ENCODE measurements at places on chromosomes 7 and 10. TPM values are rescaled to one million over a fixed set of nuclear protein-coding genes. Genes with fewer than 3 reads are reported as not detected.

DNA sequence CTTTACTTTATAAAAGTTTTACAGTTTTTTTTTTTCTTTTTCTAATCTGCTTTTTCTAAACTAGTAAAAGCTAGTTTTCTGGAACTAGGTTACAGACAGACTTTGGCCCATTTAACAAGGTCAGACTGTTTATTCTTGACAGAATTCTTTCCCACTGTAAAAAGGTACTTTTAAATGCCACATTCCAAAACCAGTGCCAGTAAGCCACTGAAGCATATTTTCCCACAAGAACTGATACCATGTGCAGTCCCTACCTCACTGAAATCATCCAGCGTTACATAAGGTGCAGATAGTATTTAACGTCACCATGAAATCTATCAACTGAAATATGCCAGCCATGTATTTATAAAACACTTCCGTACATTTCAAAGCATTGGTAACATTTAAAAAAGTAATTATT lies 121.6 kb downstream of the CDK6 start:
- no peak overlapping the region for H3K4me3 ChIP-seq
- H3K4me1 ChIP-seq, result no peaks in the 10 kb centered on the region
- H3K36me3 ChIP-seq, result no peaks in the 10 kb centered on the region
- peak overlapping the region; percentile 76 for H3K27ac ChIP-seq

- no peak overlapping the region for H3K4me3 ChIP-seq
- no peaks in the 10 kb centered on the region for H3K36me3 ChIP-seq
- no peaks in the 10 kb centered on the region for H3K27me3 ChIP-seq
- DNase-seq, result no peak
Measured at GRCh38 chr10:132580617-132581016, 43.0 kb downstream of the INPP5A start.

DNA sequence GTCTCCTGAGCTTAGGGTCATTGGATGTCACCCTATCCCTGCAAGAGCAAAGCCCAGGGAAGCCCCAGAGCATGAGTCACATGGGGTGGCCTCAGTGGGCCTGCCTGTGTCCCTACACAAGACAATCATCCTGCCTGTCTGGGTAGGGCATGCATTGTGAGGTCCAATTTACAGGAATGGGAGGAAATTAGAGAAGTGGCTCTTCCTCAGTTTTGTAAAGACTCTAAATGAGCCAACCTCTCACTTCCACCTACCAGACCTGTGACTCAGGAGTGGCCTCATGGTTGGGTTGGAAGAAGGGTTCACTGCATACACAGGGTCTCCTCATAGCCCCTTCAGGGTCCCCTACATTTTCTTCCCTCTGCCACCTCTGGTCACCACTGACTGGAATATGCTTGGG lies 43.6 kb upstream of the SMNDC1 start:
- no peaks in the 10 kb centered on the region for H3K36me3 ChIP-seq
- no peak overlapping the region for H3K4me3 ChIP-seq
- H3K4me1 ChIP-seq, result peaks cover 5% of the 10 kb centered on the region
- H3K27ac ChIP-seq, result no peak overlapping the region
- no peak for DNase-seq

- no peaks in the 10 kb centered on the region for H3K27me3 ChIP-seq
- no peak for DNase-seq
- H3K27ac ChIP-seq, result no peak overlapping the region
- no peaks in the 10 kb centered on the region for H3K36me3 ChIP-seq
- H3K4me1 ChIP-seq, result no peaks in the 10 kb centered on the region
Measured at GRCh38 chr7:35571611-35572240, 123.2 kb downstream of the HERPUD2 start.

DNA sequence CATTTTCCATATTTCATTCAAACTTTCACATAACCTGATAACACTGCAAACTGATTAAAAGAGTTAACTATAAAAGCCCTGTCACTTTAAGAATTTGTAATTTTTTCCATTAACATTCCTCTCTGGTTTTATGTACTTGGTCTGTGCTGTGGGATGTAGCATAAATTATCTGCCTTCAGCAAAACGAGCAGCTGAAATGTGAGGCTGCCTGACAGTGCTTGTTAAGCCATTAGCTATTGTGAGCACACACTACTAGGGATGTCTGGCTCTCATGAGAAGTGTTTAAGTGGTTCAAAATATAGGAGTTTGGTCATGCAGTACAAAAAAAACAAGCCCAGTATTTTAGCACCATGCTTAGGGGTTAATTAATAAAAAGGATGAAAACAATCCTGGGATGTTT lies 63.0 kb downstream of the HOXA1 start:
- no peak overlapping the region for H3K27ac ChIP-seq
- no peak overlapping the region for H3K4me3 ChIP-seq
- H3K36me3 ChIP-seq, result no peaks in the 10 kb centered on the region
- H3K27me3 ChIP-seq, result peaks cover 8% of the 10 kb centered on the region
- peaks cover 16% of the 10 kb centered on the region for H3K4me1 ChIP-seq

- no peaks in the 10 kb centered on the region for H3K27me3 ChIP-seq
- H3K27ac ChIP-seq, result no peak overlapping the region
- H3K36me3 ChIP-seq, result peaks cover 41% of the 10 kb centered on the region
- peaks cover 4% of the 10 kb centered on the region for H3K4me1 ChIP-seq
- no peak overlapping the region for H3K4me3 ChIP-seq
Measured at GRCh38 chr10:119677904-119678755, 26.9 kb downstream of the BAG3 start.

- H3K4me1 ChIP-seq, result peaks cover 3% of the 10 kb centered on the region
- no peak overlapping the region for H3K4me3 ChIP-seq
- no peaks in the 10 kb centered on the region for H3K27me3 ChIP-seq
- DNase-seq, result no peak
- no peak overlapping the region for H3K27ac ChIP-seq
- H3K36me3 ChIP-seq, result no peaks in the 10 kb centered on the region
Measured at GRCh38 chr10:109982123-109982522, 25.7 kb upstream of the ADD3 start.

DNA sequence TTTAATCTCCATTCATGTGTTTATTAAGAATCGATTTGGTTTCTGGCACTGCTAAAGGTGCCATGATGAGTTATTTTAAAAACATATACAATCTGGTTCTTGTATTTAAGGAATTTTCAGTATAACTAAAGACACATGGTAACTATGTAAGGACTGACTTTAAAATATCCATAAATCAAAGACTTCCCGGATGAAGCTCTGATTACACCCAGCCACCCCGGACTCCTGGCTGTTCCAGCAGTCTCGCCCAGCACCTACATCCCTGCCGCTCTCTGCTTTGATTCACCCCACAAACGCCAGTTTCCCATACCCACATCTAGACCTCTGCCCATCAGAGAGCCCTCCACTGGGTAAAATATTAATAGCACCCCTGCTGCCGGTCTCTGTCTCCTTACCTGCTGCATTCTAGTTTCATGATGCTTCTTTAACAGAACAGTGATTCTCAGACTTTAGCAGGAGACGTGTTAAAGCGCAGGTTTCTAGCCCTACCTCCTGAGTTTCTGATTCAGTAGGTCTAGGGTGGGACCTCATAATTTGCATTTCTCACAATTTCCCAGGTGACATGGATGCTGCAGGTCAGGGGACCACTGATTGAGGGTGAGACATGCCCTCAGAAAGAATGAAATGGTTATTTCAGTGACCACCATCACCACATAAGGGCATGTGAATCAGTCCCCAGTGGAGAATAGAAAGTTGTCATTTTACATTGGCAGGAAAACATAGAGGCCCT lies 185.7 kb downstream of the KIAA1217 start:
- H3K27me3 ChIP-seq, result no peaks in the 10 kb centered on the region
- H3K36me3 ChIP-seq, result no peaks in the 10 kb centered on the region
- no peak overlapping the region for H3K27ac ChIP-seq
- DNase-seq, result no peak

EN2 gene
- not detected for polyA plus RNA-seq

OR2A1 gene
- not detected for polyA plus RNA-seq

CALHM3 gene
- not detected for polyA plus RNA-seq

ANKRD30A gene
- not detected for polyA plus RNA-seq

C7orf33 gene
- polyA plus RNA-seq, result not detected

GPR15LG gene
- not detected for polyA plus RNA-seq

Data from cardiac muscle cell (in vitro differentiated cells and primary cell).